ENCODE measurements at places on chromosomes 5 and 9. TPM values are rescaled to one million over a fixed set of nuclear protein-coding genes. Genes with fewer than 3 reads are reported as not detected.

The MEIKIN gene
- not detected for total RNA-seq

The PRUNE2 gene
- 4.1 TPM for total RNA-seq

The SLC45A2 gene
- total RNA-seq: not detected

The PCDHGC4 gene
- 2.6 TPM for total RNA-seq

The SOX30 gene
- not detected for total RNA-seq

The C5orf58 gene
- not detected for total RNA-seq

The NIPSNAP3A gene
- 18.8 TPM for total RNA-seq

The IGFBPL1 gene
- total RNA-seq: 82.2 TPM

The CFAP157 gene
- 0.59 TPM for total RNA-seq

The PLEKHG4B gene
- 22.8 TPM for total RNA-seq

The GRM6 gene
- not detected for total RNA-seq
